Stimulated activated CD8-positive, alpha-beta memory T cell treated with anti-CD3 and anti-CD28 coated beads, Interleukin-4, amount 100 ng/mL, for 24 hours (primary cell): ENCODE measurements at places on chromosomes 4 and X.

DNA sequence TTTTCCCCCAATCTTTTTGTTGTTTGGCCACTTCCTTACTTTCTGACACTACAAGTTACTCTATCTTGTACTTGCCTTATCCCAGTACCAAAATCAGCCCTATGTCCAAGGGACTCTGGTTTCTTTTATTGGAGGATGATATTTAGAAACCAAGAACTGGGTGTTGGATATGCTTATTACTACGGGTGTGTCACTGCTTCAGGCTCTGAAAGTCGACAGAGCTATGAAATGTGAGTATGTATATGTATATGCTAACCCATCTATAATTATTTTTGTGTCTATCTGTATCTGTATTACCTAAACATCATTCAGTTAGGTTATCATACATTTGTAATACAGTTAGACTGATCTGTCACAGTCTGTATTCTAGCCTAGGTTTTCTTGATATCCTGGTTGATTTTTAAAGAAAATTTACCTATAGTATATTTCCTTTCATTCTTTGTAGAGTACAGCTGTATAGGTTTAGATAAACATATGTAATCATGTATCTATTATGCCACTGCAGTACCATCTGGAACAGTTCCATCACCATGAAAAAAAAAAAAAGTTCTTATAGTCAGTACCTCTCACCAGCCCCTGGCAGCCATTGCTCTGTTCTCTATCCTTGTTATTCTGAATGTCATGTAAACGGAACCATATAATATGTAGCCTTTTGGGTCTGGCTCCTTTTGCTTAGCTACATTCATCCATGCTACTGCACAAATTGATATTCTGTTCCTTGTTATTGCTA is 18.1 kb downstream of the SEC24B start:
- no peak for DNase-seq

GRCh38 chr4:7892212-7893019 is 47.2 kb downstream of the AFAP1 start:
- DNase-seq: no peak

- no peak for DNase-seq
Measured at GRCh38 chr4:65033899-65034298, 624.6 kb upstream of the TECRL start.

DNA sequence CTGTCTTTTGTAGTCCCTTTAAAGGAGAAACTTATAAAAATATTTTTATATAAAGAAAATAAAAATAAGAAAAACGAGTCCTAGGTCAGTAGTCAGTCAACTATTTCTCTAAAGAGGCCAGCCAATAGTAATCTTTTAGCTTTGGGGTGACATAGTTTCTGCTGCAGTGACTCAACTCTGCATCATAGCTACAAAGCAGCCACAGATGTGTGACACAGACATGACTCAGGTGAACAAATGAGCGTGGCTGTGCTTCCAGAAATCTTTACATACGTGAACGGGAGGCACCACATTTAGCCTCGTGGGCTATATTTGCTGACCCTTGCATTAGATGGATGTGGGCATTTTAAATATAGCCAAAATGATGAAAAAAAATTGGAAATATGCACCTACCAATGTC is 1862.5 kb upstream of the TENM3 start:
- DNase-seq: no peak

DNA sequence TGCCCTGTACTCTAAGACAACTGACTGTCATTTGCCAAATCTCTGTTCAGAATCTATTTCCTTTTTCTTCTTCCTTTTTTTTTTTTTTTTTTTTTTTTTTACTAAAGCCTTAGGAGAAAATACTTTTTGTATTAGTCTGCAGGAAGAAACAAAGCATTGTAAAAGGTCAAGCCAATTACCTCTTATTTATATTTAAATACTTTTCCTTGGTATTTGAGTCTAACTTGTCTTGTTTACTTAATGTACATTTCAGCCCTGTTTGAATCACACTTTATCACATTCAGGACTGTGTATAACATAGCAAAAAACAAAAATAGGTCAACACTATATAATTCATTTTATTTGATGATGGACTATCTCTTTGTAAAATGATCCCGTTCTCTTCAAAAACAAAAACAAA is 262.2 kb downstream of the RPA4 start:
- DNase-seq: no peak

DNA sequence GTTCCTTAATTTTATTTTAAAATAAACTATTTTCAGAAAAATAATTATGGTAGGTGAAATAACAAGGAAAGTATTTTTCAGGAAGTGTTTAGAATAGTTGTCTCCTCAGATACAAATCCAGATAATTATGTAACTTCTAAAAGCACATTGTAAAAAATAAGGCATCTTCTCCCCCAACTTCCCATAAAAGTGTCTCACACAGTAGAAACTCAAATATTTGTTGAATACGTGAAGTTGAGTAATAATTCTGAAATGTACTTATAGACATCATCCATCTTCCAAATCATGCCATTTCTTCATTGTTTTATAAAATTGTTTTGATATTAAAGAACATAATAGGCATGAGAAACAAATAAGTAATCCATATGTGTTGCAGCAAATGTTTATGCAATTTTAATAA is 18.0 kb downstream of the SHISA3 start:
- DNase-seq: no peak

GRCh38 chr4:40837094-40837870 is 87.5 kb downstream of the NSUN7 start:
- DNase-seq: no peak

- no peak for DNase-seq
Measured at GRCh38 chr4:16827045-16827444, 71.4 kb downstream of the LDB2 start.

DNA sequence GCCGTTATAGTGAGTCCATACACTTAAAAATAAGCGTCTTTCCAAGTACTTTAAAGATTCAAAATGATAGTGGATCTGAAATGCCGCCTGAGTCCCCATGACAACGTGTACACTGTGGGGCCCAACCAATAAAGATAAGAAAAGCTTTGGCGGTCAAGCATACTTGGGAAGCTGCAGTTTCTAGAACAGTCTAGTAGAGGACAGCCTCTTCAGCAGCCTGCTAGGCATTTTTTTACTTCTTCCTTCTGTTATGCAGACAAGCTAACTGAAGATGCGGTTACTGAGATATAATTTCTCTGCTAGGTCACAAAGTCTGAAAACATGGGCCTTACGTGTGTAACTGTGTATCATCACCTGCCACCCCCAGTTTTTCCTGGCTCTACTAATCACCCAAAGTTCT is 402 bp upstream of the UPRT start:
- no peak for DNase-seq

- DNase-seq: no peak
Measured at GRCh38 chr4:165369522-165369921, 9.3 kb upstream of the CPE start.

DNA sequence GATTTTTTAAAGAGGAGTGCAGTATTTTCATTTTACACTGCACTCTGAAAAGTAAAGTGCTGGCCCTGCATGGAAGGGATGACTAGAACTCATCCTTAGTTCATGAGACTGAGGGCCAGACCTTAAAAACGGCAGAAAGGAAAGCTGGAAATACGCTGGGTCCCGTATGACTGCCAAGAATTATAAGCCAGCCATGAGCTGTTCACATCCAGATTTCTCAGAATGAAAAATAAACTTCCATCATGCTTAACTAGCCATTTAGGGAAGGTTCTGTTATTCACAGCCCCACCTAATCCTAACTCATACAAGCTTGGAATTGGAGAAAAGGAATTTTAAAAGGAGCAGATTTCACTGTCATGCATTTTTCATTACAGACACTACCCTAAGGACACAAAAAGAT is 894.4 kb downstream of the FAT4 start:
- no peak for DNase-seq
